Effector memory CD8-positive, alpha-beta T cell (primary cell): ENCODE measurements at places on chromosomes 16 and 17.

- DNase-seq: no peak
These were observed 154.0 kb upstream of the HSBP1 start for GRCh38 chr16:83653785-83654184.

- DNase-seq: no peak
These were observed 23.8 kb downstream of the TBC1D3B start for GRCh38 chr17:36152639-36153120.

GRCh38 chr17:18025945-18026776 is 12.8 kb downstream of the ATPAF2 start:
- peak; percentile 38 for DNase-seq

GRCh38 chr16:73997340-73997711 is 299.3 kb upstream of the PSMD7 start:
- no peak for DNase-seq

GRCh38 chr17:17888371-17888770 is 51.6 kb upstream of the SREBF1 start:
- DNase-seq: no peak
